ENCODE measurements at places on chromosomes 3 and 15.

- no peak for DNase-seq
These were observed 237.5 kb downstream of the P3H2 start for GRCh38 chr3:189883113-189883753.

DNA sequence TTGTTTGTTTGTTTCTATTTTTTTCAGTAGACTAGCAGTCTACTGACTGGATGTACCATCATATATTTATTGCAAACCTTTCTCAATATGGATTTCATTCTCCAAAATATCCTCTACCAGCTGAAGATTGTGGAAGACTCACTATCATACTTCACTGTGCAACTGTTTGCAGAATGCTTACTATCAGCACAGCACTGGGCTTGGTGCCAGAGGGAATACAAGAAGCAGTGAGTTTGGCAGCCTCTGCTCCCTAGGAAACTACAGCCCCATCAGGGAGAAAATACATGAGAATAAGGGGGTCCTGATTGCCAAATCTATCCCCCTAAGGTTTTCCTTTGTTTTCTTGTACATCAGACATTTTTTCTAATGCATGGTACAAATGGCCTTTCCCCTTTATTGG is 27.5 kb downstream of the AQP9 start:
- DNase-seq, result no peak

DNA sequence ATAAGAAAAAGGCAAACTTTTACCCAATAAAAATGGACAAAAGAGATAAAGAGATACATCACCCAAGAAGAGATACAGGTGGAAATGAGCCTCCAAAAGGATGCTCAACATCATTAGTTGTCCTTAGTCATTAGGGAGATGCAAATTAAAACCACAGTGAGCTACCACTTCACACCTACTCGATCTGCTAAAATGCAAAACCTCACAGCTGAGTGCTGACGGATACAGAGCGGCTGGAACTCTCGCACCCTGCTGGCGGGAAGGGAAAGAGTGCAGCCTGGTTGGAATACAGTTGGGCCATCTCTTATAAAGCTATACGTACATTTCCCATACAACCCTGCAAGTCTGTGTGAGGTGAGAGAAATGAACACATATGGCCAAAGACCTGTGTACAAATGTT is 78.5 kb upstream of the PRR20G start:
- no peak for DNase-seq

DNA sequence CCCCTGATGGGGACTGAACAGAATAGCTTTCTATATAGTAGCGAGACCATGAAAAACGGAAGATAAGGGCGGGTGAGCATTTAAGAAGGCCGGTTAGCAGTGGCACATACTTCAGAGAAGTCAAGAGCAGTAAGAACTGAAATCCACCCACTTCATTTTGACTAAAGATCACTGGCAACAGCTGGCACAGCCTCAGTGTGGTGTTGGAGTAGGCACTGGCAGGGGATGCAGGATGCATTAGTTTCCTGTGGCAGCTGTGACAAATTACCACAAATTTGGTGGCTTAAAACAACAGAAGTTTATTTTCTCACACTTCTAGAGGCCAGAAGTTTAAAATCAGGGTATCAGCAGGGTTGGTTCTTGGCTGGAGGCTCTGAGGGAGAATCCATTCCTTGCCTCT is 176.5 kb downstream of the ADAMTSL3 start:
- DNase-seq, result no peak

DNA sequence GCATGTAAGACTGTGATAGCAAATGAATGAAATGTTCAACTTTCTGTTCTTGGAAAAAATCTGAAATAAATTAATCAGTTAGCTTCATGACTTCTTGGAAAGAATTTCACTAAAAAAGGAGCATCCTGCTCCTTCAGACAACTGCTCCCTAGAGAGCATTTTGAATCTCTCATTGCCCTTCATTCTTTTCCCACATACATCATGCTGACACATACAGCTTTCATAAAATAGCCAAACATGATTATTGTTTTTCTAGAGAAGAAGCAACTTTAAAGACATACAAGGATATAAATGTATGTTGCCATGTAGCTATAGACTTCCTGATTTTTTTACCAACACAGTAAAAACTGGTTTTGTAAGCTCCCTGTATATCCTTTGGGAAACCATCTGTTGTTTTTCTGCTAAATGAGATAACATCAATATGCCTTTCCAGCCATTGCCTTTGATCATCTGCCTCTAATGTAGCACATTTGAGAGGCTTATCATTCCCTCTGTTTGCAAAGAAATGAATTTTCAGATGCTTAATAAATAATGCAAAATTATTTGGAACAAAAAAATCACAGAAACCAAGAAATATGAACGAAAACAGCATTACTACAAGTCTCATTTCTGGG is 248.2 kb upstream of the GPR149 start:
- DNase-seq, result no peak

GRCh38 chr15:38164061-38164460 is 88.6 kb upstream of the SPRED1 start:
- DNase-seq, result no peak

- no peak for DNase-seq
These were observed 229.0 kb downstream of the ADAMTS17 start for GRCh38 chr15:100112636-100113305.

- DNase-seq, result peak; percentile 1
These were observed 179.3 kb downstream of the FNDC3B start for GRCh38 chr3:172218350-172219323.

GRCh38 chr3:38521391-38521987 is 25.3 kb downstream of the EXOG start:
- peak; percentile 63 for DNase-seq

DNA sequence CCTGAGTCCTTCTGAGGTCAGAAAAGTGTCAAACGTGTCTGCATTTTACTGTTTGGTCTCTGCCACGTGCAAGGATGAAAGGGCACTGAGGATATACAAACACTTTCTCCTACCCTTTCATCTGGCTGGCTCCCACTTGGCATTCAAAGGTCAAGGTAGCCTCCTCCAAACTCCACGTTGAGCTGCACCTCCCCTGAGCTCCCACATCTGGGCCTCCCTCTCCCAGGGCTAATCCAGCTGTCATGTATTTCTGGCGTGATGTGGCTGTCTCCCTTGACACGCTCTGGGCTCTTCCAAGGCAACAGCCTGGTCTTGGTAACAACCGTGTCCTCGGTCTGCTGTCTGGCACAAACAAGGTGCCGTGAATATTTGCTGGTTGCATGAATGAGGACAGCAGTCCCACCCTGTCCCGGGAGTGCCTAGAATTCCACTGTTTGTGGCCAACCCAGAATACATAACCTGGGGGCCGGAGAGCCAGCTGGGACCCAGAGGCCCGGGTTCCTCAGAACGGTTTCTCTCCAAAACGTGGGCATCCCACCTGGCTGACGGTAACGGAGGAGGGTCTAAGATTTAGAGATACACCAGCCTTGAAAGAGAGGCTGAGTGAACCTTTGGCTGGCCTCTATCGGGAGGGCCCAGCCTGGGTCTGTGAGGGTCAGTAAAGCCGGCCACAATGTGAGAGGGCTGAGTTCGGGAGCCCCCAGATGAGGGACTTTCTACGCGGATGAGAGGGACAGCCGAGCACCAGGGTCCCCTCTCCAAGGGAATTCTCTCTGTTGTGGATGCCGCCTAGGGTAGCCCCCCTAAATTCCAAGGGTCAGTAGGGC is 767 bp downstream of the GLT8D1 start:
- DNase-seq, result no peak
